Prostate gland (tissue), 2 donors: ENCODE measurements at places on chromosomes 12 and 14. TPM values are rescaled to one million over a fixed set of nuclear protein-coding genes. Genes with fewer than 3 reads are reported as not detected.

ZFHX2 gene
- 3.1 TPM for total RNA-seq

STYX gene
- total RNA-seq, result 16.6 TPM

BRI3BP gene
- 8.6 TPM for total RNA-seq

PIWIL1 gene
- 16.2 TPM for total RNA-seq

ACSM4 gene
- 0.91 TPM for total RNA-seq
